ENCODE measurements at places on chromosomes 3 and 15. TPM values are rescaled to one million over a fixed set of nuclear protein-coding genes. Genes with fewer than 3 reads are reported as not detected.

GRCh38 chr15:79644091-79644490 is 212.0 kb downstream of the MINAR1 start:
- peaks cover 22% of the 10 kb centered on the region for H3K27me3 ChIP-seq
- no peaks in the 10 kb centered on the region for H3K4me1 ChIP-seq
- H3K4me3 ChIP-seq, result no peak overlapping the region
- DNase-seq, result peak; percentile 48

DNA sequence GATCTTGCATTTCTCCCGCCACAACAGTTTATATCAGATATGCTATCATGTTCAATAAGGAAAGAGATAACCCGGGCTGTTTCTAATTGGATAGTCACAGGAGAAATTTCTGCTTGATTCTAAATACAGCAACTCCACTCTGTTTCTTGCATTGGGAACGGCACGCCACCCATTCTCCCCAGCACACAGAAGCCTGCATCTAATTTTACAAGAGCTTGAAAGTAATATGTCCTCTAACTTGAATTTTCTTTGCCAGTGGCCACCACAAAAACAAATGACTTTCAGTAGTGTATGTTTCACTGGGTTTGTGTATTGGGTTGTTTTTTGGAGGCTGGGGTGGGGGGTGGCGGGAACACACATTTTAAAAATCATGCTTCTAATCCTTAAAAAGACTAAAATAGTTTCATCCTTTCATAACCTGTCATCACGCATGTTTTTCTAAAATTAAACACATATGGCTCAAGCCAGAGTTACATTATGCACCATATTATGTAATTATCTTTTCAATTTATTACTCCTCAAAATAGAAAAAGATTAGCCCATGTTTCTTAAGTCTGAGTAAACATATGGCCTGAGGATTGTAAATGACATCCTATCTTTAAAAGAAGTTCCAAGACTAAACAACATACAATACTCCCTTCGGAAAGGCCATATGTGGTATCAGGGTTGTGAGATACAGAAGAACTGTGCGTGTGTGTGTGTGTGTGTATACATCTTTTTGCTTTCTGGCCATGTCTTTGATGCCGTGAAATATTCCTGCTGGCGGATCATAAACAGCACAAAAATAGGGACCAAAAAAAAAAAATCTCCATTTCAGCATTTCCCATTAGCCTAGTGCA is 176.3 kb downstream of the FOXP1 start:
- no peaks in the 10 kb centered on the region for H3K27me3 ChIP-seq
- no peaks in the 10 kb centered on the region for H3K4me1 ChIP-seq
- no peak for DNase-seq
- H3K36me3 ChIP-seq, result peaks cover 1% of the 10 kb centered on the region
- H3K4me3 ChIP-seq, result no peak overlapping the region

GRCh38 chr3:85426121-85426520 is 467.3 kb downstream of the CADM2 start:
- no peak for DNase-seq
- no peak overlapping the region for H3K4me3 ChIP-seq
- no peaks in the 10 kb centered on the region for H3K4me1 ChIP-seq
- no peak overlapping the region for H3K27ac ChIP-seq

GRCh38 chr3:170344971-170345370 is 12.5 kb upstream of the SKIL start:
- H3K4me1 ChIP-seq, result peaks cover 7% of the 10 kb centered on the region
- no peaks in the 10 kb centered on the region for H3K36me3 ChIP-seq
- H3K4me3 ChIP-seq, result no peak overlapping the region
- H3K27me3 ChIP-seq, result no peaks in the 10 kb centered on the region
- no peak overlapping the region for H3K27ac ChIP-seq
- no peak for DNase-seq

Gene HYAL1
- 0.14 TPM for total RNA-seq

GRCh38 chr15:38555686-38556334 is 8.8 kb downstream of the RASGRP1 start:
- peak overlapping the region; percentile 77 for H3K27ac ChIP-seq
- DNase-seq, result no peak
- peaks cover 89% of the 10 kb centered on the region for H3K36me3 ChIP-seq
- peak overlapping the region; percentile 28 for H3K4me3 ChIP-seq

- no peaks in the 10 kb centered on the region for H3K27me3 ChIP-seq
- H3K4me1 ChIP-seq, result peaks cover 6% of the 10 kb centered on the region
- no peak for DNase-seq
- H3K36me3 ChIP-seq, result peaks cover 7% of the 10 kb centered on the region
These were observed 338.1 kb upstream of the TGFBR2 start for GRCh38 chr3:30268288-30268687.

Gene ISLR
- total RNA-seq, result not detected

DNA sequence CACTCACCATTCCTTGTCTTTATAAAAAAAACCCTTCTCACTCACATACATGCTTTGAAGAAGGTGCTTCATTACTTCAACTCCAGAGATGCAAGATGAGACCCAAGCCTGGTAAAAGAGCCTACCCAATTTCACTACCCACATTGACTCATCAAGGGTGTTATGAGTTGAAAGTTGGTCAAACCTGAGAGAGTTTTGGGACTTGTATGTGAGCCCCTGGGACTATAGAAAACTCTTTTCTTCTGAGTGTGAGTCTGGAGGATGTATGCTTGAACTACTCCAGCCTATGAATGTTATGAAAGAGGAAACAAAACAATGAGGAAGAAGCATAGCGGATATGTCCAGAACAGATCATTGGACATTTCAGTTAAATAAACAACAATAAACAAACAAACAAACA is 106.5 kb upstream of the SATB1 start:
- H3K4me3 ChIP-seq, result no peak overlapping the region
- no peak for DNase-seq
- H3K27ac ChIP-seq, result no peak overlapping the region
- H3K4me1 ChIP-seq, result peaks cover 14% of the 10 kb centered on the region
- no peaks in the 10 kb centered on the region for H3K27me3 ChIP-seq

Gene NRG4
- total RNA-seq, result not detected

DNA sequence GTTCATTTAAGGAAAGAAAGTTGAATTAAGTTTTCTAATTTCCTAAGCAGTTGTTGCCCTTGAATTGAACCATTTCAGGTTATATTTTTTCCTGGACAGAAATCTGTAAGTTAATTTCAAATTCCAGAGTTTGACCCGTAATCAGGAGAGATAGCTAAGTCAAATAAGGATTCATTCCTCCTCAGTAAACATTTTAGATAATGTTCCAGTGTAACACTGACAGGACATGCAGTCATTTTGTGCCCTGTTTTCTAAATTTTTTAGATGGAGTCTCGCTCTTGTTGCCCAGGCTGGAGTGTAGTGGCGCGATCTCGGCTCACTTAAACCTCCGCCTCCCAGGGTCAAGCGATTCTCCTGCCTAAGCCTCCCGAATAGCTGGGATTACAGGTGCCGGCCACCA is 371.7 kb downstream of the DIPK2A start:
- H3K36me3 ChIP-seq, result no peaks in the 10 kb centered on the region
- no peaks in the 10 kb centered on the region for H3K27me3 ChIP-seq
- no peak overlapping the region for H3K4me3 ChIP-seq
- H3K27ac ChIP-seq, result no peak overlapping the region
- H3K4me1 ChIP-seq, result no peaks in the 10 kb centered on the region
- DNase-seq, result no peak

DNA sequence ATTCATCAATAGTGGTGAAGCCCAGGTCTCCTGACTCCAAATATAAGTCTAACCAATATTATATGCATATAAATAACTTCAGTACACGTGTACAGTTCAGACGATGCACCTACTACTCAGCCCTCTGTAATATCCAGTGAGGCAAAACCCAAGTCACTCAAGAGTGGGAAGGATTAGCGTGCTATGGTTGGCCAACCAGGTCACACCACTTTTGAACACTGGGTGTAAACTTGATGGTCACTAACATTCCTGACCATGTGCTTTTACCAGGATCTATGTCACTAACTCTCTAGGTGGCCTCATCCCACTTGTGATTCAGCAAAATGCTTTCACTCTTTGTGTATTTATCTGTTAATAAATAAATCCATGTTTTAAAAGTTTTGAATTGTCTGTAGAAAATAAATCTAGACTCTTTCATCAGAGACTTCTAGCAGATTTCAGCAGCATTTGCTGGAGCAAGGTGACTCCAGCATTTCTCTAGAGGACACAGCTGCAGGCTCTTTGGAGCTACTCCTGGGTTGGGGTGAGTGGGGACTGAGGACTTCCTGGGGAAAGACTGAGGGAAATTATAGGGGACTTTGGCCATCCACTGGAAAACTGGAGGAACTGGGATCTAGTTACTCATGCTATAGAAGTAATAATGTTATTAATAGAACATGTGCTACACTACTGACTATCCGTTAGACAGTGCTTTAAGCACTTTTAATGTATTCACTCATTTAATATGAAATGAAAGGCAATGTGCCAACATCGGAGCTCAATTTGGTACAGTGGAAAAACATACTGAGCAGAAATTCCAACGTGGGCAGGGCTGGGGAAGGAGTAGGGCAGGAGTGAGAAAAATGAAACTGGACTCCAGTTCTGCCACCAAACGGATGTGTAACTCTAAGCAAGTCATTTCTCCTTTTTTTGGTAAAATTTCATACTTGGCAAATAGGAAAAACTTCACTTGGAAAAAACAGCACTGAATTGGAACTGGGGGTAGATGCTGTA is 97.9 kb downstream of the RORA start:
- H3K36me3 ChIP-seq, result no peaks in the 10 kb centered on the region
- H3K27me3 ChIP-seq, result peaks cover 43% of the 10 kb centered on the region
- H3K27ac ChIP-seq, result no peak overlapping the region
- no peaks in the 10 kb centered on the region for H3K4me1 ChIP-seq
- H3K4me3 ChIP-seq, result no peak overlapping the region

GRCh38 chr15:44443515-44443914 is 16.1 kb downstream of the CTDSPL2 start:
- peaks cover 46% of the 10 kb centered on the region for H3K36me3 ChIP-seq
- no peak overlapping the region for H3K27ac ChIP-seq
- no peaks in the 10 kb centered on the region for H3K27me3 ChIP-seq
- no peak for DNase-seq

DNA sequence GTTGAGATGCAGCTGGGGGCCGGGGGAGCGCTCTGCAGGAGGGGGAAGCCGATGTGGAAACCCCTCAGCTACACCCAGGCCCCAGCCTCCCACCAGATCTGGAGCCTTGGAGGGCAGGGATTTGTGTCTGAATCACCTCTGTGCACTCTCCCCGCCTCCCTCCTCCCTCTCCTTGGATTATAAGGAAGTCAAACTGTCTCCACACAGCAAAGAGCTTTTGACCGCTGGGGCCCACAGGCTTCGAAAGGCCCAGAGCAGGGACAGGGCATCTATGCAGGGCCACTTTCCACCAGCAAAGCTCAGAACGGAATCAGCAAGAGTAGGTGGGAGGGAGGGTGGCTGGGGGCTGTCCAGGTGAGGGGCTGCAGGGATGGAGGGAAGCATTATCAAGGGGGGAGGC is 68.9 kb downstream of the IQSEC1 start:
- no peak overlapping the region for H3K27ac ChIP-seq
- H3K27me3 ChIP-seq, result no peaks in the 10 kb centered on the region
- no peak overlapping the region for H3K4me3 ChIP-seq
- H3K36me3 ChIP-seq, result peaks cover 30% of the 10 kb centered on the region

DNA sequence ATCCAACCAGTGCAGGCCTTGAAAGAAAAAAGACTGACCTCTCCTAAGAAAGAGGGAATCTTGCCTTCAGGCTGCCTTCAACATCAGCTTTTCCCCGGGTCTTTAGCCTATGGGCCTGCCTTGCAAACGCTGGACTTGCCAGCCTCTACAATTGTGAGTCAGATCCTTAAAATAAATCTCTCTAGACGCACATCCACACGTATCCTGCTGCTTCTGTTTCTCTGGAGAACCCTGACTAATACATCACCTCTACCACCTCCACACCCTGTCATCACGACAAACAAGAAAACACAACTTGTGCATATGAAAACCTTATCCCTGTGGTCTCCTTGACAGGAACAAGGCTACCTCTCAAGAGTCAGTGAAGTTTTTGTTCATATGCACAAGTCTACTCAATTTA is 11.8 kb downstream of the CYFIP1 start:
- H3K27me3 ChIP-seq, result peaks cover 2% of the 10 kb centered on the region
- no peak overlapping the region for H3K27ac ChIP-seq
- peaks cover 3% of the 10 kb centered on the region for H3K36me3 ChIP-seq
- H3K4me3 ChIP-seq, result no peak overlapping the region
- DNase-seq, result no peak

- H3K36me3 ChIP-seq, result no peaks in the 10 kb centered on the region
- H3K27ac ChIP-seq, result no peak overlapping the region
- no peak for DNase-seq
- H3K4me1 ChIP-seq, result no peaks in the 10 kb centered on the region
- no peaks in the 10 kb centered on the region for H3K27me3 ChIP-seq
- H3K4me3 ChIP-seq, result no peak overlapping the region
These were observed 76.1 kb downstream of the LINGO1 start for GRCh38 chr15:77556622-77557021.

- peaks cover 8% of the 10 kb centered on the region for H3K4me1 ChIP-seq
- H3K27ac ChIP-seq, result no peak overlapping the region
- H3K36me3 ChIP-seq, result no peaks in the 10 kb centered on the region
- peak; percentile 78 for DNase-seq
- H3K27me3 ChIP-seq, result no peaks in the 10 kb centered on the region
These were observed 13.7 kb downstream of the CELF6 start for GRCh38 chr15:72306211-72306785.

GRCh38 chr3:125480656-125481374 is 39.2 kb downstream of the SNX4 start:
- peaks cover 13% of the 10 kb centered on the region for H3K36me3 ChIP-seq
- DNase-seq, result no peak
- no peaks in the 10 kb centered on the region for H3K4me1 ChIP-seq
- H3K27ac ChIP-seq, result no peak overlapping the region
- no peak overlapping the region for H3K4me3 ChIP-seq
- no peaks in the 10 kb centered on the region for H3K27me3 ChIP-seq

DNA sequence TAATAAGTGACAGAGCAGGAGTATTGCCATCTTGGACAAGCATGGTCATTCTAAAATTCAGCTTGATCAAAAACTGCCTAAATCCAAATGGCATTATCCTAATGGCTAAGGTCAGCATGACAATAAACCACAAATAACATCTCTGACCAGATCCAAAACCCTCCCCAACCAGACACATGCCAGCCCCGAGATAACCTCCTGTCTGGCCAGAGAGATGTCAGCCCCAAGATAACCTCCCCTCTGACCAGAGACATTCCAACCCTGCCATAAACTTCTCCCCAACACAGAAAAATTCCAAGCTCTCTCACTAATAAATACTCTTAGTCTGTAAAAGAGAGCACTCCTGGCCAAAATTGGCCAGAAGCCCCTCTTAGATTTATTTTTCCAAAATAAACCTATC is 470.5 kb upstream of the UBE2E2 start:
- no peak for DNase-seq
- no peaks in the 10 kb centered on the region for H3K4me1 ChIP-seq
- H3K27ac ChIP-seq, result no peak overlapping the region

Gene C3orf62
- total RNA-seq, result 7.0 TPM

Gene GHSR
- not detected for total RNA-seq

- H3K4me3 ChIP-seq, result peak overlapping the region; percentile 82
- peaks cover 38% of the 10 kb centered on the region for H3K36me3 ChIP-seq
- no peaks in the 10 kb centered on the region for H3K27me3 ChIP-seq
These were observed 199.7 kb downstream of the AKAP13 start for GRCh38 chr15:85579957-85580694.
